Astrocyte of the hippocampus (primary cell): ENCODE measurements at places on chromosomes 7 and 10.

- no peak for DNase-seq
These were observed 49.9 kb upstream of the UCN3 start for GRCh38 chr10:5314840-5315239.

DNA sequence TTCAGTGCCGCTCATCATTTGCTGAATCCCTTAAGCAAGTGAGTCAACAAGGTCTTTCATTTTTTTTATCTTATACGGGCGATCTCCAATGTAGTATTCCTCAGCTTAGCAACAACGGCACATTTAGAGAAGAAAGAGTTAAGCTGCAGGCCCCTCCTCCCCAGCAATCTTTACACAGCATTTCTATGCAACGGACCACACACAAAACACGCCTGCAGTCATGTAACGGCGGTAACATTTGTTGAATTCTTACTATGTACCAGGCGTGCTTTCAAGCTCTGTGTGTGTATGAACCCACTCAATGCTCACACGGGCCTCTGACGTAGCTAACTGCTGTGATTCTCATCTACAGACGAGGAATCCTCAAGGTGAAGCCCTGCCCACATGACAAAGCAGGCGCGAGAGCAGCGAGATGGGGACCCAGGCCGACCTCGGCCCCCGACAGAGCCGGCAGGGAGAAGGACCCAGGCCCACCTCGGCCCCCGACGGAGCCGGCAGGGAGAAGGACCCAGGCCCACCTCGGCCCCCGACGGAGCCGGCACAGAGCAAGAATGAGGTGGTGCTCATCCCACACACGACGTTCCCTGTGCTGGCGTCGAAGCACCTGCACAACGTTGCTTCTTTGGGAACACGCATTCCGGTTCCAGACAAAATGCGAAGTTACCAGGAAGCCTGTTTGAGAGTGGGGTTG, 240.7 kb downstream of the ZMYND11 start:
- no peak for DNase-seq

GRCh38 chr7:74002474-74003017, 25.4 kb upstream of the ELN start:
- peak; percentile 93 for DNase-seq

DNA sequence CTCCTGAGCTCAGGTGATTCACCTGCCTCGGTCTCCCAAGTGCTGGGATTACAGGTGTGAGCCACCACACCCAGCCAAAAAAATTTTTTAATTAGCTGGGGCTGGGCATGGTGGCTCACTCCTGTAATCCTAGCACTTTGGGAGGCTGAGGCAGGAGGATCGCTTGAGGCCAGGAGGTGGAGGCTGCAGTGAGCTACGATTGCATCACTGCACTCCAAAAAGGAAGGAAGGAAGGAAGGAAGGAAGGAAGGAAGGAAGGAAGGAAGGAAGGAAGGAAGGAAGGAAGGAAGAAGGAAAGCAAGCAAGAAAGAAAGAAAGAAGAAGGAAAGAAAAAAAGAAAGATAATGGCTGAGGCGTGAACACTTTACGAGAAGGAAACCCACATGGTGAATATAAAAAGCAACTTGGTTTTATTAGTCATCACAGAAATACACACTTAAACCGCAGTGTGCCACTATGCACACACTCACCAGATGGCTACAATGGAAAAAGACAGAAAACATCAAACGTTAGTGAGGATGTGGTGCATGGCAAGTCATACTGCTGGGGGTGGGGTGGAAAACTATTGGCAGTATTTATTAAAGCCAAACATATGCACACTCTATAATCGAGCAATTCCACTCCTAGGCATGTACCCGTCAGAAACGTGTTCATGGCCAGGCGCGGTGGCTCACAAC, 4.4 kb upstream of the CCL26 start:
- peak; percentile 85 for DNase-seq

- DNase-seq: no peak
These were observed 724.0 kb upstream of the FZD8 start for GRCh38 chr10:36366065-36366464.

DNA sequence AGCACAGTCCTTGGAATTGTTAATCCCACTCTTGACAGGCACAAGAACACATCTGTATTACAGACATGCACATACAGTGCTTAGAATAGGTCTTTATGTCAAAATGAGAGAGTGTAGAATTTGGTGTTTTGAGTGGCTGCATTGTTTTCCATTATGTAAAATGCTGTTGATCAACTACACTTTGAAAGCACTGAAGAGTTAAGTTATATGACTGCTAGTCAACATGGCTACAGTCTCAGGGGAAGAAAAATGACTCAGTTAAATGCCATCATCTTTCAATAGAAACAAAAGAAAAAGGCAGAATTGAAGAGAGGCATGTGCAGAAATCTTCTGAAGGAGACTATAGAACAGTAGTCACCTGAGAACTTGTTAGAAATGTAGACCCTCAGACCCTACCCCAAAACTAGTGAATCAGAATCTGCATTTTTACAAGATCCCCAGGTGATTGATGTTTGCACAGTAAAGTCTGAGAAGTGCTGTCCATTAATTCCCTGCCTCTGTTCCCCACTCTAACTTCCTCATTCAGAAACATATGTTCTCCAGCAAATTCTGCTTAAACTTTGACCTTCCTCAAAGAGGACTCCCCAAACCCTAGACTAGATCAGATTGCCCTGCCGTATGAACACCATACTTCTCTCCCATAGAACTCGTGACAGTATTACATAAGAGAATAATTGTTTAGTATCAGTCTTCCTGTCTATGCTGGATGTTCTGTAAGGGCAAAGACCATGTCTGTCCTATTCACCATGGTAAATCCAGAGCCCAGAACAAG, 16.0 kb downstream of the SND1 start:
- no peak for DNase-seq

GRCh38 chr10:101749047-101750016, 26.6 kb downstream of the FGF8 start:
- DNase-seq: peak; percentile 14
